ENCODE measurements at places on chromosomes 5 and 9. TPM values are rescaled to one million over a fixed set of nuclear protein-coding genes. Genes with fewer than 3 reads are reported as not detected.

DNA sequence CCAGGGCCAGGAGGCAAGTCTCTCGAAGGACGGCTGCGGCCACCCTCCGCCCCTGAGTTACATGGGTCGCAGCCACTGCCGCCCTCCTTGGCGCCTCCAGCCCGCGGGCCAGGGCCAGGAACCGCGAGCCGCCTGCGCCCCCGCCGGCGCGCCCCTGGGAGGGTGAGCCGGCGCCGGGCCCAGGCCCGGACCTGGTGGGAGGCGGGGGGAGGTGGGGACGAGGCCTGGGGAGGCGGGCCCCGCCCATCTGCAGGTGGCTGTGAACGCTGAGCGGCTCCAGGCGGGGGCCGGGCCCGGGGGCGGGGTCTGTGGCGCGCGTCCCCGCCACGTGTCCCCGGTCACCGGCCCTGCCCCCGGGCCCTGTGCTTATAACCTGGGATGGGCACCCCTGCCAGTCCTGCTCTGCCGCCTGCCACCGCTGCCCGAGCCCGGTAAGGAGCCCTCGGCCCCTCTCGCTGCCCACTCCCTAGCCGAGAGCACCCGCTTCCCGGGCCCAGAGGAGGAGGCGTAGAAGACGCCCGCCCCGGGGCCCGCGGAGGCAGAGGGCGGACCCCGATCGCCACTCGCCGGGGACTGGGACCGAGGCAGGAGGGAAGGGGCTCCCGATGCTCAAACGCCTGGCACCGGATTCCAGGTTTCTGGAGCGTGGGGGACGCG is at the start of gene ASS1:
ASS1 (plus strand) TSS at position 397 of the 657 bp plus-strand sequence. CDS start 7,268 bp downstream, outside the sequence.
- DNase-seq = no peak

DNA sequence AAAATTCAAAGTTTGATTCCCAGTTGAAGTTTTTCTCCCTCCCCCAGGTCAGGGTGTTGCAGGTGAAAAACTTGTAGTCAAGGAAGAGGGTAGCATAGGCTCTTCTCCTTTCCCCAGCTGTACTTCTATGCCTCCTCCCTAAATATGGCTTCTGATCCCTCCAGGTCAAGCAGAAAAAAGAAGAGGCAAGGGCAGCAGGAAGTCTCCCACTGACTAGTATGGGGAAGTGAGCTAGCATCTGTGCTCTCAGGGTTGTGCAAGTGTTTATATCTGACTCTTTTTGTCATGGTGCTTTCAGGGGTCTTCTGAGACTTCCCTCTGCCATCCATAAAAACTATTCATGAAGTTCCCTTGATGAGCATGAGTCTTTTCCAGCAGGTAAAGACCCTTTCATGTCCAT is 76.0 kb downstream of the ATPSCKMT start:
- no peak for DNase-seq

GRCh38 chr5:180390441-180391190 is 37.5 kb upstream of the GFPT2 start:
- no peak for DNase-seq

GRCh38 chr5:177185993-177186392 is 52.4 kb downstream of the NSD1 start:
- DNase-seq = no peak

DNA sequence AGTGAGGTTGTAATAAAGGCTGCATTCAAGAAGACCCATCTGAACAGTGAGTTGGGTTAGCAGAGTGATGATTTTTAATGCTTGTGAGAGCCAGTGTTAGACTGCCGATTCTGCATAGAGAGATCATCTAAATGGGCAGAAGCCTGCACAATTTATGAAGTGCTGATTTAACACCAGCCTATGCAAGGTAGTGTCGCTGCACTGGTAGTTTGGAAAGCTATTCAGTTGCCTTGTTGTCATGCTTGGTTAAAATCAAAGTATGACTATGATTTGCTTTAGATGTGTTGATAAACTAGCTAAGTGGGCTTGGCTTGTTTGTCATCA is 379 bp upstream of the LRRTM2 start:
- no peak for DNase-seq

DNA sequence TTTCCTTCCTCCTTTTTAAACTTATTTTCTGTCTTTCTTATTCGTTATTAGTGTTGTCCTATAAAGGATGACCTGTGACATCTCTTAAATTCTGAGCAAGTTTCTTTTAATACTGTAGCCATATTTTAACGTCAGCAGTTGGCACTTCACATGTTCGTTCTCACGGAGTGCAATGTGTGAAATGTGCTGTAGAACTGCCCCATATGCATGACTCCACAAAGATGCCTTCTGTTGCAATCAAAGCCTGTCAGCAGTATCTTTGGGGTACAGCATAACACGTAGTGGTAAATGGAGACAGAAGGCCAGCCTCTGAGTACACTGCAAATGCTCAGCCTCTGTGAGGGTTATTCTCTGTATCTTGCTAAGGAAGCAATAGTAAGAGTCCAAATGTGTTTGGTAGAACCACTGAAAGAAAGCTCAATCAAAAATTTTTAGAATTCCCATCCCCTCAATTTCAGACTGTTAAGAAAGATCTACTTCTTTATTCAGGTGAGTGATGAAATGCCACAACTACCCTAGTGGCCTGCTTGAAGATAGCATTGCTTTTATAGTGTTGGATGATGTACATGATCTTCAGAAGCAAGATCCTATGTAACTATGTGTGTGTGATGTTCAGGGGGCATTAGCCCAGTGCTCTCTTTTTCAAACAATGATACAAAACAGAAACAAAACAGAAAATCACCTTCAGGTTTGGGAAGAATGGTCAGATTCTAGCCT is 277.7 kb downstream of the TMEM167A start:
- no peak for DNase-seq

GRCh38 chr5:88674356-88675167 is 208.4 kb downstream of the MEF2C start:
- DNase-seq = no peak

- no peak for DNase-seq
These were observed 15.8 kb upstream of the TTC23L start for GRCh38 chr5:34822956-34823715.

DNA sequence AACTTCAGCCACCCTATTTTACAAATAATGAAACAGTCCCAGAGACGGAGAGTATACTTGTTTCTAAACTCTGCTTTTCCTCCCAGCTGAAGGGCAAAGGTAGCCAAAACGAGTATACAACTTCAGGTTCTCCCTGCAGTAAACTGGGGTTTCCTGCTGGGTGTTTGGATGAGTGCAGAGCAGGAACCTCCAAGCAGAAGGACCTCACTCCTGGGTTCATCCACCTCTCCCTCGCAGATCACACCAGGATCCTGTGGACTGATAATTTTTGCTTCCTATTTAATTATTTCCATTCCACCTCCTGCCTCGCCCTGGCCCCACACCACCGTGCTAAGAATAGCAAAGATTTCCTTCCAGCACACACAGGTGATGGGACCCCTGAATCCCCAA is 2.0 kb upstream of the FOXB2 start:
- no peak for DNase-seq

IL6ST gene
- 80.3 TPM for polyA plus RNA-seq

DNA sequence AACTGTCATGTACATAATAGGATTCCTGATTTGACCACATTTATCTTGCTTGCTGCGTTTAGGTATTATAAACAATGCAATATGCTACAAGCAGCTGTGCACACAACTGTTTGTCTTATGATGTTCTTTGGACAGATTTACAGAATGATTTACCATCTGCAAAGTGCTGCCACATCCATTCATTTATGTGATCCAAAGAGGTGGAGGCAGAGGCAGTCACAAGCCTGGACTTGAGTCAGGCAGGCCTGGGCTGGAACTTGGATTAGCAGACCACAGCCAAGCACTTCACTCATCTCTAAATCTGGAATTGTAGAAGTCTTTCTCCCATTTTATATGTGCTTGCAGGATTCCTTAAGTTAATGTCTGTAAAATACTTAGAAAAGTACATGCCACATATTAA is 149.0 kb downstream of the INSYN2B start:
- no peak for DNase-seq

GRCh38 chr5:68007451-68007850 is 208.1 kb upstream of the PIK3R1 start:
- no peak for DNase-seq

GRCh38 chr9:101536351-101536750 is 2.7 kb downstream of the RNF20 start:
- DNase-seq = no peak

SPINK4 gene
- polyA plus RNA-seq = not detected

CDKN2B gene
- 2.1 TPM for polyA plus RNA-seq

DNA sequence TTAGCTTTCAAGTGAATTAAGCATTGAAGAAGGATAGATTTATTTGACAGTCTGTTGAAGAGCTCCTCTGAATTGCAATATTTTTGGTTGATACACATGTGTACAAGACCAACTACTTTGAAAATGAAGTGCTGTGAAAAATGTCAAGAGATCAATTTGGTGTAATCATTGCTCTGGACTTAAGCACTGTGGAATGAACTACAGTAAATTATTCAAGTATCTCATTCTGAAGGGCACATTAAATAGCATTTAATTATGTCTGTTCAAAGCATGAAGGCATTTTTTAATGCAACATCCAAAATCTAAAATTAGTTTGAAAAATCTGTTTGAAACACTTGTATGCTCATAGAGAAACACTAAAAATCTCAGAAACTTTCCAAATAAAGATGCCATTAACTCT is 107.5 kb downstream of the CDH18 start:
- no peak for DNase-seq

GRCh38 chr5:75558981-75559632 is 47.4 kb downstream of the POLK start:
- DNase-seq = peak; percentile 94

PCDHB13 gene
- 0.64 TPM for polyA plus RNA-seq

NFIB gene
- polyA plus RNA-seq = 23.4 TPM

SLC23A1 gene
- not detected for polyA plus RNA-seq

- no peak for DNase-seq
These were observed 21.6 kb downstream of the JADE2 start for GRCh38 chr5:134547066-134547465.

DNA sequence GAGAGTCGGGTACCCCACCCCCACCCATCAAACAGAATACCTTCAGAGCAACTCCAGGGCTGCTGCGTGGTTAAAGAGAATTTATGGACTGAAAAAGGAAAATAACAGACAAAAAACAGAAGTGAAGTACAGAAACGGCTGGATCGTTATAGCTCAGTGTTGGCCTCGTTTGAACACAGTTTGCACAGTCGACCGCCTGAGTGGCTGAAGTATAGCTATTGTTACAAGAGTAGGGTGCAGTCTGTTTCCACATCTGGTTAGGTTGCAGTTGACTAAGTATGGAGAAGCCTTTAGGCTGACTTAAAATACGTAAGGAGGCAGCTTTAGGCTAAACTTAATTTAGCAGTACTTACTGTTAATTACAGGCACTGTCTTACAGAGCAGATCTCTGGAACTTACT is 121.2 kb downstream of the GCNT1 start:
- no peak for DNase-seq

GRCh38 chr5:6585939-6586646 is 46.8 kb downstream of the NSUN2 start:
- no peak for DNase-seq

GRCh38 chr5:91941588-91941987 is 558.5 kb upstream of the ARRDC3 start:
- DNase-seq = no peak

DNA sequence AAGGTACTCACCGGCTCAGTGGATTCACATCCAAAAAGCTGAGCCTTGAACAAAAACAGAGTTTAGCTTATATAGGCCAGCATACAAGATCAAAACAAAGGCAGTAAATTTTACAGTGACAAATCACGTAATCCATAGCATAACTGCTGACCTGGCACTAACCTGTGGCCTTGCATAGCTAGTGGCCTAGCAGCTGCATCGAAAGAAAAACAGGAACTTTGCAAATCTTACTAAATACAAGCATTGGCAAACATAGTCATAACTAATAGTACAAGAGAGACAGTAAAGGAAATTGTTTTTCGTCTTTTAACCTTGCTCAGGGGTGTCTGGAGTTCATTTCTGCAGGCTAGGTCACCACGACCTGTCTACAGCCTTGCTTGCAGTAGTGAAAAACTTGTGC is 4.8 kb downstream of the HSDL2 start:
- DNase-seq = peak; percentile 6

DNA sequence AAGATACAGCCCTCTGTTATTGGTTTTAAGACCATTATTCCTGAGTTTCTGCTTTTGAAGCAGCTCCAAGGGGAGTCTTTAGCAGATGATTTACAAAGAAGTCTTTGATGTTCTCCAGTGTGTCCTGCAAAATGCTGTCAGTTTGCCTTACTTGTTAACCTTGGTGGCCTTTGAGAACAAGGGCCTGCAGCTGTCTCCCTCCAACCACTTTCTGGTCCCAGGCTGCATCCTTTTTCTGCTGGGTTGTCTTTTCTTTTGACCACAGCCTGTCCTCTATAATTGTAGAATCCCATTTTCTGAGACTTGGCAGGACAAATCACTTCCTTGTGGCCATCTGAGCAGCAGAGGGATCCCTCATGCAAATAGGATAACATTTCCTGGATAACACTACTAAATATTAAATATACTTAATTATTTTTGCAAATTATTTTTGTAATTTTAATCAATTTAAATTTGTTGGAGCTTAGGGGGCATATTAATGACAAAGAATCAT is 281.4 kb downstream of the DMRT2 start:
- no peak for DNase-seq

DNA sequence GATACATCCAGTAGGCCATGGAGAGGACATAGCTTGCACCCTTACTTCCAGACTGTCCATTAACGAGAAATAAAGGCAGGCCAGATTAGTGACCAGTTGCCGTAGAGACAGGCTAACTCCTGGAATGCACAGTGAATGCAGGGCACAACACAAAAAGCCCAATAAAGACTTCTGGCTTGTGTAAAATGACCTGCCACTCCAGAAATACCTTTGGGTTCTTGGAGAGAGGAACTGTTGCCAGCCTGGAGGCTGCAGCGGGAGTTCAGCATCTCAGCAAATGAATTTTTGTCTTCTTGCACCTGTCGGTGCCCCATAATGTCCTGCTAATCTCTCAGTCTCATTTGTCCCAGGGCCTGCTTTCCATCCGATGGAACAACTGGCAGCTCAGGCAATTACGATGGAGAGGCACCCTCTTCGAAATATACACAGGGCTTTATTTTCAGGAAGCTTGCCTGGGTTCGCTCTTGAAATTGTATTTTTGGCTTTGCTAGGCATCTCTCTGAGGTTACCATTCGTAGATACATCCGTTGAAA is 538.8 kb upstream of the ZNF462 start:
- DNase-seq = no peak

GRCh38 chr5:76104027-76104426 is 20.8 kb downstream of the SV2C start:
- peak; percentile 38 for DNase-seq

DNA sequence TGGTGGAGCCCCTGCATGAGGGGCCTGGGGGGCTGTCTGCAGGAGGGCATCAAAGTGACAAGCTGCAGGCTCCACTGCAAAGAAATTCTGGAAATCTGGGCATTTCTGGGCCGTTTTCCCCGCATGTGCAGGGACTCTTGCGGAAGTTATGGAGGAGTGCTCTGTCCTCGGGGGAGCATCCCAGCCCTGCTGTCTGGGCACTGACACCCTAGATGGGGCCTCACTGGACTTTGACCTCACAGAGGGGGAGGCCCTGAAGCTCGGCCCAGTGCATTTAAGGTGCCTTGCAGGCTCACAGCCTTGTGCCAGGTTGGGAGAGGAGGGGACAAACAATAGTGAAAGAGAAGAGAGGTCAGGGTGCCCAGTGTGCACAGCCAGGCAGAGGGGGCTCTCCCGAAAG is 35.4 kb downstream of the LHX3 start:
- no peak for DNase-seq

All from endothelial cell of umbilical vein (primary cell).